ENCODE measurements at places on chromosomes 3 and 15. TPM values are rescaled to one million over a fixed set of nuclear protein-coding genes. Genes with fewer than 3 reads are reported as not detected.

PARP15 gene
- 4.0 TPM for total RNA-seq

SLC51B gene
- not detected for total RNA-seq

RPSA gene
- 429 TPM for total RNA-seq

GANC gene
- 78.8 TPM for total RNA-seq

PARP9 gene
- total RNA-seq, result 31.8 TPM

DNA sequence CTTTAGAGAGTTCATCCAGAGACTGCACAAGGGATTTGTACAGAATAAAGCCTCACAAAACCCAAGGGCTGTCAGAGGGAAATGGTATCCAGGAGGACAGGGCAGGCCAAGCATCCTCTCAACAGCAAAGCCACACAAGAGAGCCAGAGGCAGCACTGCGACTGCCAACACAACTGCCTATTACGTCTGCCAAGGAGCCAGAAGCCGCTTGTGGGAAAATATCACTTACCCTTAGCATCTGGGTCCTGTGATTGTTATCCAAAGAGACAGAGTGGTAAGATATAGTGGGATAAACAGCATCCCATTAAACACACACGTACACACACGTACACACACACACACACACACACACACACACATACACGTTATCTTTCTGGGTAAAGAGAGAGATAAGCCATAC, 618.3 kb upstream of the AGTR1 start:
- no peak overlapping the region for H3K27ac ChIP-seq
- no peak overlapping the region for H3K4me3 ChIP-seq
- DNase-seq, result no peak
- no peaks in the 10 kb centered on the region for H3K36me3 ChIP-seq
- H3K27me3 ChIP-seq, result no peaks in the 10 kb centered on the region

DNA sequence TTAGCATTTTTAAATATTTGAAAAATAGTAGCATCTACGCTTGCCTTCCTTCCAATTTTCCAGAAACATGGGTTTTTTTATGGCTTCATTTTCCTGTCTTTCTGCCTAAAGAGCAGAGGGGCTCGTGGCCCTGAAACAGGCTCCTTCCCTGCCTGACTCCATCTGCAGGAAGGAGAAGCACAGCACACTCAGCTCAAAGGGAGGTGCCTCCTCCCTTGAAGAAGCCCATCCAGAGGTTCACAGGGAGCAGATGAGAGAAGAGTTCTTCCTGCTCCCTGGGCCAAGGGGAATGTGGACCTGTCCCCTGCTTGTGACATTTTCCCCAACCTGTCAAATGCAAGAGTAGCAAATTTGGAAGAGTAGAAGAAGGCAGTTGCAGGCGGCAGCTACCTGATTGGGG, 55.8 kb downstream of the BBX start:
- no peaks in the 10 kb centered on the region for H3K27me3 ChIP-seq
- H3K36me3 ChIP-seq, result no peaks in the 10 kb centered on the region
- DNase-seq, result no peak
- no peak overlapping the region for H3K4me3 ChIP-seq

DNA sequence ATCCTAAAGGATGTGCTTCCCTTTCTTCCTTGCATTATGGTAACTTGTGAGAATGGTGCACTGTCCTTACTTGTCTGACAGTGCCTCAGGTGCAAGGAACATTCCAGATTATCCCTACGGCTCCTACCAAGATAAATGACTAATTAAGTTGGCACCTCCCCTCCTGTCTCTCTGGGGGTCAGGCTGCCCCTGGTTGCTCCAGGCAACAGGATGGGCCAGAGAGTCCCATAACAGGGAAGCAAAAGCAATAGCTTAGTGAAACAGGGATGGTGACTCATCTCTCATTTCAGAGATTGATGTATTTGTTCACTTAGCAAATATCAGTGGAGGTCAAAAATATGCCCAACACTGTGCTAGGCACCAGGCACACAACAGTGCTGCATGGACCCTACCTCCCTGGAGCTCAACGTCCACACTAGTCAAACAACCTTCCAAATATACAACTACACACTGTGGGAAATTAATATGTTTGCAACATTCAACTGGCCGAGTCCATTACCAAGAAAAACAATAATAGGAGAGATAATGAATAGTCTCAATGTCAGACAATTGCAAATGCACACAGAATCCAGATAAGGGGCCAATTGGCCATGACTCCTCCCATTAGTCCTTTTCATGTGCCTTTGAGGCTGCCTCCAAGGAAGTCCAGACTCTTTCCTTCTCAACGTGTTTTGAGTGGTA, 249.0 kb downstream of the TLE3 start:
- no peak overlapping the region for H3K27ac ChIP-seq
- H3K36me3 ChIP-seq, result no peaks in the 10 kb centered on the region
- no peak overlapping the region for H3K4me3 ChIP-seq
- H3K4me1 ChIP-seq, result no peaks in the 10 kb centered on the region
- H3K27me3 ChIP-seq, result no peaks in the 10 kb centered on the region
- no peak for DNase-seq

DNA sequence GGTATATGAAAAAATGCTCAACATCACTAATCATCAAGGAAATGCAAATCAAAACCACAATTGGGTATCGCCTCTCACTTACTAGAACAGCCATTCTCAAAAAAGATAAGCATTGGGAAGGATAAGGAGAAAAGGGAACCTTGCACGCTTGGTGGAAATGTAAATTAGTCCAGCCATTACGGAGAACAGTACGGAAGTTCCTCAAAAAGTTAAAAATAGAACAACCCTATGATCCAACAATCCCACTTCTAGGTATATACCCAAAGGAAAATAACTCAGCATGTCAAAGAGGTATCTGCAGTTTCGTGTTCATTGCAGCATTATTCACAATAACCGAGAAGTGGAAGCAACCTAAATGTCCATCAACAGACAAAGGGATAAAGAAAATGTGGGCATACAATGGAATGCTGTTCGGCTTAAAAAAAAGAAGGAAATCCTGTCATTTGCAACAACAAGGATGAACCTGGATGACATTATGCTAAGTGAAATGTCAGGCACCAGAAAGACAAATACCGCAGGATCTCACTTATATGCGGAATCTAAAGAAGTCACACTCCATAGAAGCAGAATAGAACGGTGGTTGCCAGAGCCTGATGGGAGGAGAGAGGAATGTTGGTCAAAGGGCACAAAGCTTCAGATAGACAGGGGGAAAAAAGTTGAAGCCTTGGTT, 11.7 kb upstream of the CMTM7 start:
- H3K4me1 ChIP-seq, result no peaks in the 10 kb centered on the region
- no peaks in the 10 kb centered on the region for H3K27me3 ChIP-seq
- H3K36me3 ChIP-seq, result no peaks in the 10 kb centered on the region
- no peak for DNase-seq
- H3K27ac ChIP-seq, result no peak overlapping the region

- H3K4me1 ChIP-seq, result no peaks in the 10 kb centered on the region
- no peak overlapping the region for H3K27ac ChIP-seq
- no peaks in the 10 kb centered on the region for H3K36me3 ChIP-seq
- H3K4me3 ChIP-seq, result no peak overlapping the region
These were observed 12.7 kb downstream of the IGDCC4 start for GRCh38 chr15:65410036-65410435.

- peaks cover 14% of the 10 kb centered on the region for H3K27me3 ChIP-seq
- H3K27ac ChIP-seq, result no peak overlapping the region
- H3K4me1 ChIP-seq, result no peaks in the 10 kb centered on the region
- H3K36me3 ChIP-seq, result no peaks in the 10 kb centered on the region
- no peak for DNase-seq
These were observed 66.6 kb upstream of the IGF1R start for GRCh38 chr15:98581715-98582114.

DNA sequence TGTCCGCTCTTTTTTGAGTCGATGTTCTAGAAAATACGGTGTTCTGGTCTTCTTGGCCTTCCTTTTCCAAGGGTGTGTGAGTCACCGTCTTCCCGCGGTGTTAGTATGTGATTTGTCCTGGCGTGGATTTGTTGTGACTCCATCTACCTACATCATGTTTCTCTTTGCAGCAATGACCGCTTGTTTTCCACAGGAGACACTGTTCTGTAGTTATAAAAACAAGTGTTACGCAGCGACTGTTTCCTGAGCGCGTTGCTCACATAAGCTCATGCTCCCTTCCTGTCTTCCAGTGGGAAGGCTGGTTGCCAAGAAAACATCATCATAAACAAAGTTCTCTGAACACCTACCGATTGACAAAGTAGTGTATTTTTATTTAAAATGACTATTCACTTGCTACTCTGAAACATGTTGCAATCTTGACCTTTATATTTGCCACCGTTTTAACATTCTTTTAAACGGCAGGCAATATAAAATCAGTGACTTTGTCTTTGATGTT, 19.0 kb downstream of the USP13 start:
- H3K4me3 ChIP-seq, result no peak overlapping the region
- H3K27ac ChIP-seq, result no peak overlapping the region
- H3K4me1 ChIP-seq, result no peaks in the 10 kb centered on the region

DNA sequence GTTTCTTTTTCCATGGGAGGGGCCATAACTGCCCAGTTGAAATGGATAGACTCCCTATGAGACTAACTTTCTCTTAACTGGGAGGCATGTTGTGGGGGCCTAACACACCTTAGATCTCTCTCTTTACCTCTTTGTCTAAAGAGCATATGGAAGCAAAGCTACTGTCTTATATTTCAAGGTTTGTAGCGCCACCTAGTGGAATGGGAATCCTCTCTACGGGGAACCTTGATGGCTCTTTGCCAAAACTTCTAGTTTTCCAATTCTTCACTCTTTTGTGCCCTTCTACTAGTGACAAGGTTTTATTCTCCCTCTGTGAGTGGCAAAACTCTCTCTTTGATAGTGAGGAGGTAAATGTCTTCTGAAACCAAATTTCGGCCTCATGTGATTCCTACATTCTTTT, 1030.4 kb upstream of the CADM2 start:
- H3K27me3 ChIP-seq, result no peaks in the 10 kb centered on the region
- no peak overlapping the region for H3K27ac ChIP-seq
- no peak overlapping the region for H3K4me3 ChIP-seq
- no peaks in the 10 kb centered on the region for H3K36me3 ChIP-seq
- H3K4me1 ChIP-seq, result no peaks in the 10 kb centered on the region

DNA sequence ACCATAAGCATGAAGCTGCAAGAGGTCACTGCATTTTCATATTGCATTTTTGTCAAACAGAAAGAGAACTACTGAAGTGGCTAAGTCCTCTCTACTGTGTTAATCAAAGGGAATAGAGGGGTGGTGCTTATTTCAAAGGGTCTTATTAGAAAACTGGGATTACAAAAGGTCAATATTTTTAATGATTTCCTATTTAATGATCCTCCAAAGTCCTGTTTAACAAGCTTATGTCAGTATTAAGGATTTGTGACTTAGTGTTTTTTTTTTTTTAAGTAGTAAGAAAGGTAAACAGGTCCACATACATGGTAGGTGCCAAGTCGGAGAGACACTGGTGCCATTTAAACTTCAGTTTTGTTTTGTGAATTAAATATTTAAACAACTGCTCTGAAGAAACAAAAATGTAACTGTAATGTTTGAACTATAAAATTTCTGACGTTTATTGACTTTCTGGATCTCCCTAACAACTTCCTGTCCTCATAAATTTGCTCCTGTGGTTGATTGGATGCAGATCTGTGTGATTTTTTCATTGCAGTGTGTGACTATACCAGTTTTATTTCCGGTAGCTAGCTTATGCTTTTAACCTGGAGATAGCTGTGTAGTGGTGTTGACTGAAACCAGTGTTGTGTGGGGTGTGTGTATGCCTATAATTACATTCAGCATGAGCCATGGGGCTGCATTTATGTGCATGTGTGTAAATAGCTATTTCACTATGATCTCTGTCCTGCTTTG, 8.6 kb upstream of the CACNA1D start:
- H3K27ac ChIP-seq, result no peak overlapping the region
- H3K4me1 ChIP-seq, result no peaks in the 10 kb centered on the region
- no peak for DNase-seq
- H3K36me3 ChIP-seq, result no peaks in the 10 kb centered on the region

GRCh38 chr3:194885766-194886165, 200.1 kb downstream of the FAM43A start:
- H3K4me1 ChIP-seq, result peaks cover 7% of the 10 kb centered on the region
- DNase-seq, result no peak
- H3K27me3 ChIP-seq, result no peaks in the 10 kb centered on the region
- H3K27ac ChIP-seq, result no peak overlapping the region
- H3K36me3 ChIP-seq, result no peaks in the 10 kb centered on the region

DNA sequence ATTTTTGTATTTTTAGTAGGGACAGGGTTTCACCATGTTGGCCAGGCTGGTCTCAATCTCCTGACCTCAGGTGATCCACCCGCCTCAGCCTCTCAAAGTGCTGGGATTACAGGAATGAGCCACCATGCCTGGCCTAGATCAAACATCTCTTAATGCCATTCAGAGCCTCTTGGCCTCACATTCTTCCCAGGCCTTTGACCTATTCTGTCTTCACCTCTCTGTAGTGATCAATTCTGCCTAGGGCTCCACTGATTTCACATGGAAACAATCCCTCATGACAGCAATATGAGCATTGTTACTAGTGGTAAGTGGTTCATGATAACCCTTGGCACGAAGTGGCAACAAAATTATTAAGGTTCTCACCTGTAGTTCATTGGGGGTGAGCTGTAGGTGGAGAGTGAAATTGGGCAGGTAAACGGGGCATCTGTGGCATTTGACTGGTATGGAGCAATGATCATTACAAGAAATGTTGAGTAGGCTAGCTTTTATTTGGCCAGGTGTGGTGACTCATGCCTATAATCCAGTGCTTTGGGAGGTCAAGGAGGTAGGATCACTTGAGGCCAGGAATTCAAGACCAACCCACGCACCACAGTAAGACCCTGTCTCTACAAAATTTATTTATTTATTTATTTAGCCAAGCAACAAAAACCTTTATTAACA, 4.8 kb upstream of the ARPIN start:
- no peaks in the 10 kb centered on the region for H3K27me3 ChIP-seq
- peaks cover 6% of the 10 kb centered on the region for H3K4me1 ChIP-seq
- DNase-seq, result no peak
- H3K36me3 ChIP-seq, result no peaks in the 10 kb centered on the region
- no peak overlapping the region for H3K4me3 ChIP-seq

DNA sequence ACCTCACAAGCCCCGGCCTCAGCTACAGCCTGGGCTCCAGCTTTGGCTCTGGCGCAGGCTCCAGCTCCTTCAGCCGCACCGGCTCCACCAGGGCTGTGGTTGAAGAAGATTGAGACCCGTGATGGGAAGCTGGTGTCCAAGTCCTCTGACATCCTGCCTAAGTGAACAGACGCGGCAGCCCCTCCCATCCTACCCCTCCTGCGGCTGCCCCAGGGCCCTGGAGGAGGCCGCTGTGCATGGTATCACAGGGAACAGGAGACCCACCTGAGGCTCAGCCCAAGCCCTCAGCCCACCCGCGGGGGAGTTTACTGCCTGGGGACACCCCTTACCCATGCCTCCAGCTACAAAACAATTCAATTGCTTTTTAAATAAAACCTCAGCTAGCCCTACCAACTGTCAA, 6.0 kb upstream of the LARP6 start:
- no peak overlapping the region for H3K4me3 ChIP-seq
- H3K27ac ChIP-seq, result no peak overlapping the region
- no peaks in the 10 kb centered on the region for H3K36me3 ChIP-seq
- H3K27me3 ChIP-seq, result no peaks in the 10 kb centered on the region

- no peak overlapping the region for H3K4me3 ChIP-seq
- DNase-seq, result no peak
- H3K27me3 ChIP-seq, result no peaks in the 10 kb centered on the region
- H3K4me1 ChIP-seq, result peaks cover 19% of the 10 kb centered on the region
These were observed 36.4 kb downstream of the RFTN1 start for GRCh38 chr3:16477056-16477455.

All from thoracic aorta (tissue), 2 donors.